ENCODE measurements at places on chromosomes 5 and 9.

DNA sequence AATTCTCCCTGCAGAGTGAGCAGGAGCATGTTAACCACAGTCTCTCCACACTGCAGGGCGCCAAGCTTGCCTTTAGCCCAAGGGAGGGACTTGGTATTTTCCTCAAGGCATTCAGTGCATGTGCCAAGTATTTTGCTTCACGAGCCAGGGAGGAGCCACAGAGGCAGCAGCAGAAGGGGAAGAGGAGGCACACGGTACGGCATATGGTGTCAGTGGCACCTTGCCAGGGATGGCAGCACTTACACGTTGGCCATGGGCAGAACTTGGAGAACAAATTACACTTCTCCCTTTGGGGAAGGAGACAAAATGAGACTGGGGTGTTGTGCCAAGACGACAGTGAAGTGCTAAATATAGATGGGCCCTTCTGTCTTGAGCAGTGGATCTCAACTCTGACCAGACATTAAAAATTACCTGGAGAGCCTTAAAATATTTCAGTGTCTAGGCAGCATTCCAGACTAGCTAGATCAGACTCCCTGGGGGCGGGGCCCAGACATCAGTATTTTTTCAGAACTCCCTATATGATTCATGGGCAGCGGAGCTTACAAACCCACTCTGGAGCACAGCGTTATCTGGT lies 155.8 kb downstream of the DRD1 start:
- DNase-seq: no peak

GRCh38 chr9:124699575-124699974 lies 71.5 kb downstream of the NR6A1 start:
- DNase-seq: no peak

DNA sequence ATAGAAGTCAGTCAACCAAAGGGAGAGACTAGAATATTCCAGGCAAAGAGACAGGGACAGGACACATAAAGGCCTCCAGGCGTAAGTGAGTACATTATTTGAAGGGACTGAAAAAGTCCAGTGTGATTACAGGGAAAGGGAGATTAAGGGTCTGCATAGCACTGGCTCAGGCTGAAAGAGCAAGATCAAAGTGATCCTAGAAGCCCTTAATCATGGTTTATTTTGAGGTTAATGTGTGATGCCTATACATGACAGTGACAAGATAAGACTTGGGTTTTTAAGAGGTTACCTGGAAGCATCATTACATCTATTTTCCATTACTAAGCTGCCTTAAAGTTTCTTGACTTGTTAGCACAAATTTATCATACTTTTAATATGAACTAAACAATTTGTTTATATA lies 25.8 kb downstream of the LMBRD2 start:
- DNase-seq: no peak

GRCh38 chr5:36152324-36153297 lies 700 bp downstream of the SKP2 start:
- DNase-seq: no peak

GRCh38 chr5:138459311-138459933 lies 5.9 kb upstream of the EGR1 start:
- peak; percentile 75 for DNase-seq

DNA sequence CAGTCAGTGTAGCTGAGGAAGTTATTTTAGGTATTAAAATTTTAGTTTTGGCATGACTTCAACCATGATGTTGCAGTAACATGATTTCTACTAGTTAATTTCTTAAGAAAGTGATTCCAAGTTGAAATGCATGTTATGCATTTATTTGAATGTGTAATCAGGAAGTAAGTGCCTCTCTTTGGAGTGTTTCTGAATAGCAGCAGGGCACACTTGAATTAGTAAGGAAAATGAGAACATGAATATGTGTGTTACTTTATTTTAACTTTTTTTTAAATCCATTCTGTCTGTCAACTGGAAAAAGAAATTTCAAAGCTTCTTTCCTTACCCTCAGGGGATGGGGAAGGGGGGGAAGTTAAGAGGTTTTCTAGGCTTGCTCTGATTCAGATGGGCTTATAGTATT lies 40.4 kb downstream of the CTNNA1 start:
- no peak for DNase-seq

- no peak for DNase-seq
These were observed 107.6 kb upstream of the PRSS3 start for GRCh38 chr9:33687779-33688178.

GRCh38 chr5:113081091-113081839 lies 104.7 kb downstream of the DCP2 start:
- no peak for DNase-seq

DNA sequence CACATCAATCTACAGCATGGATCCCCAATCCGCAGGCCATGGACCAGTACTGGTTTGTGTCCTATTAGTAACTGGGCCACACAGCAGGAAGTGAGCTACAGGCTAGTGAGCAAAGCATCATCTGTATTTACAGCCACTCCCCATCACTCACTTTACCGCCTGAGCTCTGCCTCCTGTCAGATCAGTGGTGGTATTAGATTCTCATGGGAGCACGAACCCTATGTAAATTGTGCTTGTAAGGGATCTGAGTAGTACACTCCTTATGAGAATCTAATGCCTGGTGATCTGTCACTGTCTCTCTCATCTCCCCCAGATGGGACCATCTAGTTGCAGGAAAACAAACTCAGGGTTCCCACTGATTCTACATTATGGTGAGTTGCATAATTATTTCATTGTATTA lies 212.7 kb upstream of the FAM174A start:
- DNase-seq: no peak

- no peak for DNase-seq
These were observed 580.9 kb upstream of the WWC1 start for GRCh38 chr5:167710444-167711073.

DNA sequence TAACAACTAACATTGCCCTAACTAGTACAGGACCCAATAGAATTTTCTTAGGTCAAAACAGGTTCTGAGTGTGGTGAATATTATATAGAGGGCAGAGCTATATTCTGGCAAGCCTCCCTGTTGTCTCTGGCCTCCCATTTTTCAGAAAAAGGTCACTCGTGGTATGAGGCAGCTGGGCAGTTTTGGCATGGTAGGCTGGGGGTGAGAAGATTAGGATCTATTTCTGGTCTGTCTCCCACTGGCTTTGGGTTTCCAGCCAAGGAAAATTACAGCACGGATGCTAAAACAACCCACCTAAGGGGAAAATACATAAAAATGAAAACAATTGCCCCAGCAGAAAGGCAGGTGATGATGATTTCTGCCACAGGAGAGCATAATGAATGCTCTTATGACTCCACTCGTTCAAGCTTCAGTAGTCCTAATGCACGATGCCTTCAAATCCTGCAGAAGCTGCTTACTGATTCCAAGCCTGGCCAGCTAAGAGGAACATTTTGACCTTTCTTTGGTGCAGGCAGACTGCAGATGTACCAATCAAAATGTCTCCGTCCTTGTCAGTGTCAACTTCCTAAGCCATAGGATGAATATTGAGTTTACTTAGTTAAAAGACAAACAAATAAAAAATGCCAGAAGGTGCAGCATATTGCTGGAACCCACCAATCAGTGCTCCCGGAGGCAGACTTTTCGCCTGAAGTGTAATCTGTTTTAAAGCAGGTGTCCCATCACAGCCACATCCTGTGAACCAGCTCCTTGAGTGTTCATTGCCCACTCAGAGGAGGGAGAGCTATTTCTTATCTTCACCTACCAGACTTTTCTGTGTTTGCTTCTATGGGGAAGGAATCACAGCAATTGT lies 435.4 kb downstream of the ZSWIM6 start:
- DNase-seq: no peak

DNA sequence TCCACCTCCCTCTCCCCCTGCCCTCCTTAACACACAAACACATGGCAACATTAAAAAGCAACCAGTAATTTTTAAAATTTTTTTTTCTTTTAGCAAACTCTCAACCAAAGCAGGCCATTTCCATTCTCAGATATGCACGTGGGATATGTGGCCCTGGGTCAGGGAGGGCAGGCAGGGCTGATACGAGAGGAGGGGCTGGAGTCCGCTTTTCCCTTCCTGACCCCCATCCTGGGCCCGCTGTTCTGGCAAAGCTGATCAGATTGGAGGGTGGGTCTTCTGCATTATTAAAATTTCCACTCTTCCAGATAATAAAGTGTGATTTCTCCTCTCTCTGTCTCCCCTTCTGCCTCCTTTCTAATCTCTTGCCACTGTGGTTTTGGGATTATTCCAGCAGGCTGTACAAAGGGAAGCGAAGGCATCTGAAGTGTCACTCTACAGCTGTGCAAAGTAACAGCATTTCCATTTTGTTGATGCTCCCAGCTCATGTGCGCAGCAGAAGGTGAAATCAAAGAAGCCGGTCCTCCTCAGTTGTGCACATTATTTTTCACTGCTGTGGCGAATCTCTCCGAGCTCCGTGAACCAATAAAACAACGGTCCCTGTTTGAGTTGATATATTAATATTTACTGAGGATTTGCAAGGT lies 12.0 kb downstream of the IRX1 start:
- DNase-seq: no peak

DNA sequence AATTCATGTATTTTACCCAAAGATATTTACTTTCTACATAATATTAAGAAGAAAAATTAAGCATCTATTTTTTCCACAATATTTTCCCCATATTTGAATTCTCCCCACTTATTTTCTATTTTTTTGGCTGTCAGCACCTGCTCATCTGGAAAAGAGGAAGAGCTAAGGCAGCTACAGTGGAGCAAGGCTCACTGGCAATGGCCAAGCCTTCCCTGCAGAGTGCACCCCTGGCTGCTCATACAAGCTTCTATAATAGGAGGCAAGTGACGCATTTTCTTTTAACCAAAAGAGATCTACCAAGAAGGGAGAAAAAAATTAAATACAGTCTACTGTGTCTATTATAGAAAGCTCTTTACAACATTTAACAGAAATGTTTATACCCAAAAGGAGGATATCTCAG lies 72.5 kb downstream of the AUH start:
- no peak for DNase-seq

- DNase-seq: no peak
These were observed 620.2 kb upstream of the DMAC1 start for GRCh38 chr9:8419596-8420275.

DNA sequence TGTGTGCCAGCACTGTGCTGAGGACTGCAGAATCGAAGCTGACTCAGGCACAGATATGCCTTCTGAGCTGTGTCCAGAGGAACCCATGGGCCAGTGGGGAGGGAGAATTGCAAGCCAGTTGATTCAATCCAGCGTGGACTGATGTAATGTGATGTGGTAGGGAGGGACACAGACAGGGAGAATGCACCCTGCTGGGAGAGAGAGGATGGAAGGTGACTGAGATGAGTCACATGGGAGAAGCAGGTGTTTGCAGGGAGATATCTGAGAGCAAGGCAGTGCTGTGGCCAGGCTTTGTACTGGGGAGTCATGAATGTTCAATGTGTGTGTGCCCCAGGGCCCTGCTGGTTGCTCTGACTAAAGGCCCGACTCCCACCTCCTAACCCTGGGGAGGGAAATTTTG lies 75.7 kb downstream of the IRX1 start:
- no peak for DNase-seq

Measured in activated CD4-positive, alpha-beta T cell treated with anti-CD3 and anti-CD28 coated beads, Interleukin-2, amount 10 ng/mL, durations not matched to agents 7 days and 5 days (primary cell).